Fibroblast of lung (primary cell): ENCODE measurements at places on chromosomes 7 and 10. TPM values are rescaled to one million over a fixed set of nuclear protein-coding genes. Genes with fewer than 3 reads are reported as not detected.

The BICC1 gene
- total RNA-seq = 62.7 and 64.7 TPM in 2 replicates

The C7orf25 gene
- 5.9 and 8.8 TPM in 2 replicates for total RNA-seq

The FAM25C gene
- total RNA-seq = not detected in 2 replicates

The ARHGAP22 gene
- total RNA-seq = 21.3 and 75.5 TPM in 2 replicates

The UCN3 gene
- not detected in 2 replicates for total RNA-seq

The GJD4 gene
- total RNA-seq = 0.17 TPM in 1 of 2 replicates, not detected in the other

The LRRC17 gene
- 12.6 and 30.8 TPM in 2 replicates for total RNA-seq

The PTPN20 gene
- total RNA-seq = 0.33 and 1.5 TPM in 2 replicates

The ATP6V0E2 gene
- total RNA-seq = 12.8 and 22.6 TPM in 2 replicates

The ZNF727 gene
- 1.5 and 6.4 TPM in 2 replicates for total RNA-seq

The EGR2 gene
- 0.33 and 2.1 TPM in 2 replicates for total RNA-seq

The FGFBP3 gene
- total RNA-seq = 0.26 and 0.50 TPM in 2 replicates

The C7orf33 gene
- not detected in 2 replicates for total RNA-seq

The RADIL gene
- total RNA-seq = 0.33 and 0.51 TPM in 2 replicates

The GPR15LG gene
- total RNA-seq = not detected in 2 replicates

The HYAL4 gene
- not detected in 2 replicates for total RNA-seq

The ZNF783 gene
- total RNA-seq = 8.7 and 11.4 TPM in 2 replicates

The FZD1 gene
- total RNA-seq = 10.8 and 12.6 TPM in 2 replicates

The PTPRN2 gene
- 0.77 and 1.2 TPM in 2 replicates for total RNA-seq

The UCMA gene
- not detected in 2 replicates for total RNA-seq

The CAMK2B gene
- 0.17 and 0.26 TPM in 2 replicates for total RNA-seq

The PRPS1L1 gene
- total RNA-seq = not detected in 2 replicates

The CNPY1 gene
- not detected in 2 replicates for total RNA-seq

The TFPI2 gene
- total RNA-seq = 1.5 and 14.4 TPM in 2 replicates

The UNC5B gene
- total RNA-seq = 36.0 and 60.8 TPM in 2 replicates

The GSTK1 gene
- total RNA-seq = 88.6 and 110 TPM in 2 replicates

The KCNK18 gene
- not detected in 2 replicates for total RNA-seq

The DLX5 gene
- total RNA-seq = 0.17 TPM in 1 of 2 replicates, not detected in the other

The ANKMY2 gene
- 33.1 and 50.4 TPM in 2 replicates for total RNA-seq

The PAXIP1 gene
- total RNA-seq = 6.4 and 6.9 TPM in 2 replicates

The SLC13A1 gene
- not detected in 2 replicates for total RNA-seq

The GIMAP4 gene
- not detected in 2 replicates for total RNA-seq

The SHTN1 gene
- 0.26 and 0.33 TPM in 2 replicates for total RNA-seq

The ARHGEF35 gene
- 0.51 and 5.4 TPM in 2 replicates for total RNA-seq

The TLX1 gene
- not detected in 2 replicates for total RNA-seq

The CACNB2 gene
- total RNA-seq = 0.66 and 1.5 TPM in 2 replicates

The EBLN1 gene
- not detected in 2 replicates for total RNA-seq

The DLX6 gene
- under 0.01 TPM in 1 of 2 replicates, not detected in the other for total RNA-seq

The CTNNA3 gene
- total RNA-seq = under 0.01 TPM in 1 of 2 replicates, not detected in the other

The FFAR4 gene
- not detected in 2 replicates for total RNA-seq

The PRR15 gene
- 0.51 TPM in 1 of 2 replicates, not detected in the other for total RNA-seq

The MALRD1 gene
- 1.3 and 1.7 TPM in 2 replicates for total RNA-seq

The KCNH2 gene
- 6.1 and 6.2 TPM in 2 replicates for total RNA-seq

The MYL10 gene
- total RNA-seq = not detected in 2 replicates

The GPR26 gene
- not detected in 2 replicates for total RNA-seq

The GPER1 gene
- 1.5 and 2.3 TPM in 2 replicates for total RNA-seq

The HOXA10 gene
- total RNA-seq = under 0.01 and 0.17 TPM in 2 replicates

The OR6B1 gene
- not detected in 2 replicates for total RNA-seq

The ASB10 gene
- not detected in 2 replicates for total RNA-seq

The PLEKHS1 gene
- total RNA-seq = not detected in 2 replicates

The CRHR2 gene
- total RNA-seq = not detected in 2 replicates
